ENCODE measurements at places on chromosomes 7 and 10.

- no peak for DNase-seq
These were observed 88.6 kb downstream of the HIF1AN start for GRCh38 chr10:100624298-100624697.

DNA sequence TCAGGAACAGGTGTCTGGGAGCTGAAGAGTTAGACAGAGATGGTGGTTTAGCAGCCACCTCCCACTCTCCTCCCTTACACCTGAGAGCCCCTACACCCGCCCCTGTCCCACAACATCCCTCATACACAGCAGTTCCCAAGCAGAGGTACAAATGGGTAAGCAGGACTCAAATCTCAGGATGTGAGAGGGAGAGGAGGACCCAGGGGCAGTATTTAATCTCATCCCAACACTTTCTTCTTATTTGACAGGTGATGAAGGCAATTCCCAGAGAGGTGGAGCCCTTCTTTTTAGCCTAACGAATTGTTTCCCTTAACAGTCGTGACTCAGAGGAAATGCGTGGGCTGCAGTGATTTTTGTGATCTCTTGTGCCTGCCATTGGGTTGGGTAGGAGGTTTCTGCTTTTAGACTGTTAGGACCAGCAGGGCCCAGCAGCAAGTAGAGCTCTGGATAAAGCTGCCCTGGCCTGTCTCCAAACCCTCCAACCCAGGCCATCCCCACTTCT lies 191.3 kb downstream of the HECW1 start:
- no peak for DNase-seq

- no peak for DNase-seq
These were observed 330.4 kb downstream of the KIF20B start for GRCh38 chr10:90031776-90032175.

GRCh38 chr7:133330085-133330484 lies 77.2 kb downstream of the EXOC4 start:
- no peak for DNase-seq

GRCh38 chr7:127582361-127582760 lies 3.0 kb downstream of the GCC1 start:
- no peak for DNase-seq

DNA sequence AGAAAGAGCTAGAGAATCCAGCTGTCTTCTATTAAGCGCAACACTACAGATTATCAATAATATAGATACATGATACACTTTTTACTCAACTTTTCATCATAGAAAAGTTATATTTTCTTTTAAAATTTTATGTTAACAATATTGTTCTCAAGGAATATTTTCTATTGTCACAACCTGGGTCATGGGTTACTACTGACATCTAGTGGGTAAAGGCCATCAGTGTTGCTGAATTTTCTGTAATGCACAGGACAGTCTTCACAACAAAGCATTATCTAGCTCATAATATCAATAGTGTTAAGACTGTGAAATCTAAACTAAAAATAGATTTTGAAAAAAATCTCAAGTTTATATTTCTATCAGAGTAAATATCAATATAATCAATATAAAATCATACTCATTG lies 209.8 kb downstream of the ZNF33B start:
- peak; percentile 57 for DNase-seq

- DNase-seq = peak; percentile 86
These were observed 20.6 kb upstream of the RHOBTB1 start for GRCh38 chr10:60964257-60965235.

GRCh38 chr7:141788296-141788695 lies 1.7 kb upstream of the TAS2R5 start:
- no peak for DNase-seq

GRCh38 chr10:132836832-132837540 lies 51.0 kb upstream of the NKX6-2 start:
- peak; percentile 72 for DNase-seq

DNA sequence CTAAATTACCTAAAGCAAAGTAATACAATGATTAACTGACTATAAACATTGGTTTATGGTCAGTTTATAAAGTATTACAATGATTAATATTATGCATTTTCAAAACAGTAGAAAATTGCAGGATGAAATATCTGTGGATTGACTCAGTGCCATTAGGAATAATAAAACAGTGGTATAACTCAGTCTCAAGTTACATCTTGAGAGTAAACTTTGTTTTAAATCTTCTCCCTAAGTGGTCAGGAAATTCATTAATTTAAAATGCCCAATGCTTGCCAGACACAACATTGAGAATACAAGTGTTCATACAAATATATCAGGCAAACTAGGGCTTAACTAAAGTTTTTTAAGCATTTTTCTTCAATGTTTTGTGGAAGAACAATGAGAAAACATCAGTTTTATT lies 257.8 kb downstream of the ETV1 start:
- DNase-seq = no peak

DNA sequence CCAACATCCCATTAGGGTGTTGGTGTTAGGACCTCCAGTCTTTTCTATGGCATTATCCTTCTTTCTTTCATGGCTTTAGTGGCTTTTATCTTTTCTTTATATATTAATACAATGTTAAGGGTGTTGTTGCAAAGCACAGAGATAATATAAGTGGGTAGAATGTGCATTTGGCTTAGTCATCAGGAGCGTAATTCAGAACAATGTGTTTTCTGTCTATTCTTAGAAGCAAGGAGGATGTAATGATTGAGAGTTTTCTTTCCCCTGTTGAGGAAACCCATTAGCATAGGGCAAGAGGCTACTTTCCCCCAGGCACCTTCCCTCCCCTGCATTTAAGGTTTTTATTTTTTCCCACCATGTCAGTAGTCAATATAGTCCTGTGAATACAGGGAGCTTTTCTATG lies 79.7 kb downstream of the TMEM106B start:
- DNase-seq = no peak

DNA sequence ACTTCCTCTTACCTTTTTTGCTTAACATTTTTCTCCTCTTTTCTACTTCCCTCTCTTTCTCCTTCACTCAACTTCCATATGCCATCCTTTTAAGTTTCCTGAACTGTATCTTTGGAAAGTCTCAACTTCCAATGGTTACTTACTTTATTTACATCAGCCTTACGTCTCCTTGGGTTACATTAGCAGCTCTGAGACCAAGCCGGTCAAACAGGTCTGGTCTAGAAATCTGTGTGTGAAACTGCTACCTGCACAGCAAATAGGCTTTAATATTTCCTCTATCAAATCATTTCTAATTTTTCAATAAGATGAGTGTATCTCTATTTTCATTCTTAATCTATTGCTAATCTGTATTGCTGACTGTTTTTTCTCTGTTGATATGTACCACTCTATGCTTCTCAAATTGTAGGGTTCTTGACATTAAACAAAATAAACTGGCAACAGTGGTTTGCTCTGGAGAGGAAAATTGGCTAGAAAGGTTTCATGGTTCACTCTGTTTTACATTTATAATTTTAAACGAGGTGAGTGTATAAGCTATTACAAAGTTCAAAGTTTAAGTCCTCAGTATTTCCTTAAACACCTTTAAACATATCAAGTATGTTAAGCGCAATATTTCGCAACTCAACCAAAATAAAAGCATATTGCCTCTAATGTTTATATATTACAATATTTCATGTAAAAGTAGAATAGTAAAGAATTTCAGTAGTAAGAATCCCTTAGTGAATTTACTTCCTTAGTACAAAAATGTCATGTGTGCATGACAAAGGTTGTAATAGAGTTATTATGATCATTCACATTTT lies 3.6 kb upstream of the SEMA3C start:
- DNase-seq = no peak

- DNase-seq = no peak
These were observed 87.4 kb upstream of the RNF148 start for GRCh38 chr7:122790132-122790531.

GRCh38 chr7:106021151-106022067 lies 58.3 kb downstream of the CDHR3 start:
- DNase-seq = no peak

- peak; percentile 34 for DNase-seq
These were observed 91.2 kb upstream of the PAX2 start for GRCh38 chr10:100653957-100654781.

GRCh38 chr10:86599729-86600128 lies 54.6 kb upstream of the OPN4 start:
- DNase-seq = peak; percentile 84

GRCh38 chr7:105297985-105298384 lies 90.7 kb downstream of the SRPK2 start:
- DNase-seq = no peak

DNA sequence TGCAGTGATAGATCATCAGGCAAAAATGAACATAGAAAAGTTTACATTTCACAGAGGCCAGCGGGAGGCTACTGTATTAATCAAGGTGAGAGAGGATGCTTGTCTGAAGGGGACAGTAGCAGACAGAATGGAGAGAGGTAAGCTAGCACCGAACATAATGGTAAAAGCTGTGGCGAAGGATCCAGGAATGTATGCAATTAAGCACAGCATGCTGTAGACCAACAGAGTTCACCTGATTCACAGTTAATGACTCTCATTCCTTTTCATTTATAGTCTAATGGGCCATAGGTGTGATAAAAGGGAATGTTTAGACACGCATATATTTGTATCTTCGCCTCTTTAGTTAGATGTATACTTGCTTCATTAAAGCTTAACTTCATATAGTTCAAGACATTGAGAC lies 150.9 kb upstream of the MBL2 start:
- no peak for DNase-seq

DNA sequence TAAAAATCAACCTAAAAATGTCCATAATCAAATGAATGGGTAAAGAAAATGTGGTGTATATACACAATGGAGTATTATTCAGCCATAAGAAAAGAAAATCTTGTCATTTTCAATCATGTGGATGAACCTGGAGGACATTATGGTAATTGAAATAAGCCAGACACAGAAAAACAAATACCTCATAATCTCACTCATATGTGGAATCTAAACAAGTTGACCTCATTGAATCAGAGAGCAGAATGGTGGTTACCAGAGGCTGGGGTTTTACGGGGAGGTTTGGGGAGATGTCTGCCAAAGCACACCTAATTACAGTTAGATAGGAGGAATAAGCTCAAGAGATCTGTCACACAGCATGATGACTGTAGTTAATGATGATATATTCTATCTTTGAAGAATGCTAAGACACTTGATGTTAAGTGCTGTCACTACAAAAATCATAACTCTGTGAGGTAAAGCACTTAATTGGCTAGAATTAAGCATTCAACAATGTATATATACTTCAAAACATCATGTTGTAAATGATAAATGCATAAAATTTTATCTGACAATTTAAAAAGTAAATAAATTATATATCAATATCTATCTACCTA lies 39.1 kb upstream of the TNPO3 start:
- DNase-seq = no peak

GRCh38 chr7:12269100-12269895 lies 58.2 kb downstream of the TMEM106B start:
- no peak for DNase-seq

DNA sequence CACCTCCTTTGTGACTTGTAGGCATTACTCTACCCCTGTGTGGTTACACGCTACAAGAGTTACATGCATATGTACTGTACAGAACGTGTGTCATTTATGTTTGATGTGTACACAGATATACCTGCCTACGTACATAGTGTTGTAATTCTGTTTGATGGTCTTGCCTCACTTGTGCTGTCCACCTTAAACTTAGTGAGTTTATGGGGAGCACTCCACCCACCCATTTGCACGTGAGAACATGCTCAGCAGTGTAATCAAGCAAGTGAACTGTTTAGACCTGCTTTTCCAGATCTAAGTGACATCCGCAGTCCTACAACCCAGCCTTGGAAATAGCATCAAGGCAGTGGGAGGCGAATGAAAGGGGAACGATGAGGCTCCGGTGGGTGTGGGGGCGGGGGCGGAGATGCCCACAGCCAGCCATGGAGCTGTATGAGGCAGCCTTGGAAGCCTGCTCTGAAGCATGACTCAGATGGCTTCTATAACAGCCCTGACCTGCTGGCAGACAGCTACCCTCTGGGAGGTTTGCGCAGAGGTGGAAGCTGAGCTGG lies 52.1 kb downstream of the SUFU start:
- peak; percentile 66 for DNase-seq

GRCh38 chr10:33295851-33296250 lies 38.6 kb downstream of the NRP1 start:
- no peak for DNase-seq

GRCh38 chr7:13201628-13202027 lies 514.2 kb downstream of the ARL4A start:
- peak; percentile 0 for DNase-seq

DNA sequence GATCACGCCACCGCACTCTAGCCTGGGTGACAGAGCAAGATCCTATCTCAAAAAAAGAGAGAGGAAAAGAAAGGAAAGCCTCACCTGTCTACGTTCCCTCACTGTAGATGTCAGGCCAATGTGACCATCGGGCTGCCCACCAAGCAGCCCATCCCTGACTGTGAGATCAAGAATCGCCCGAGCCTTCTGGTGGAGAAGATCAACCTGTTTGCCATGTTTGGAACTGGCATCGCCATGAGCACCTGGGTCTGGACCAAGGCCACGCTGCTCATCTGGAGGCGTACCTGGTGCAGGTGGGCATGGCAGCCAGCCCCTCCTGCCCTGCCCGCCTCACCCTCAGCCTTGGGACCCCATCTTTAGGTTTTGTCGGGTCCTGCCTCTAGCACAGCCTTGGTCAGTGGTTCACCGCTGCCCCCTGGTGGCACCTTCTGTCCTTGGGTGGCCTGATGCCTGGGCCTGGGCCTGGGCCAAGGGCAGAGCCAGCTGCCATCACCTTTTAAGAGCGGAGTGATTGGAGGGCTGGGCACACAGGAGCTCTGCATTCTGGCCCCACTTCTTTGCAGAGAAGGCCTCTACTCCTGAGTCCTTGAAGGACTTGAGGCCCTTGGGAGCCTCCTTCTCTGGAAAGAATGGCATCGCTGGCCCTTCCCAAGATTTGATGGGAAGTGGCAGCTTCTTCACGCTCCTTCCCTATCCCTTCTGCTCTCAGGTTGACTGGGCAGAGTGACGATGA lies 14.4 kb upstream of the AHCYL2 start:
- peak; percentile 55 for DNase-seq

DNA sequence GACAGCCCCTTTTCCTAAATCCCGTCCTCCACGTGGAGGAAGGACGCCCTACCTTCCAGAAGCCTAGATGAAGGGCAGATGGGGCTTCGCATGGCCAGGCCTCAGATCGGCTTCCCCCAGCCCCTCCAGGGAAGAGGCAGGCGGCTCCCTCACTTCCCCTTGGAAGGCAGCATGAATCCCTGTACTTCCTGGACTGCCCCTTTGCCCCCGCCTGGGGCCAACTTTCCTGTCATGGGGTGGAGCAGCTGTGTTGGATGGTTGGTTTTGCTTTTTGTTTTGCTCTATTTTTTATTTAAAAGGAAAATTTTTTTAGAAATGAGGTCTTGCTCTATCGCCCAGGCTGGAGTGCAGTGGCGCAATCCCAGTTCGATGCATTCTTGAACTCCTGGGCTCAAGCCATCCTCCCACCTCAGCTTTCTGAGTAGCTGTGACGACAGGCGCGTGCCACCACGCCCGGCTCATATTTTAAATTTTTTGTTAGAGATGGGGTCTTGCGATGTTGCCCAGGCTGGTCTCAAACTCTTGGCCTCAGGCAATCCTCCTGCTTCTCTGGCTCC lies 27.2 kb downstream of the GTF2IRD1 start:
- peak; percentile 13 for DNase-seq

GRCh38 chr10:86265236-86265894 lies 101.2 kb downstream of the GRID1 start:
- no peak for DNase-seq
